NK-92 treated with Interleukin-12 subunit alpha and Interleukin-12 subunit beta, amount 100 ng/mL, for 24 hours (cell line): ENCODE measurements at places on chromosomes 2 and 18.

- peak; percentile 13 for DNase-seq
These were observed 10.3 kb upstream of the CHST10 start for GRCh38 chr2:100427627-100428258.

DNA sequence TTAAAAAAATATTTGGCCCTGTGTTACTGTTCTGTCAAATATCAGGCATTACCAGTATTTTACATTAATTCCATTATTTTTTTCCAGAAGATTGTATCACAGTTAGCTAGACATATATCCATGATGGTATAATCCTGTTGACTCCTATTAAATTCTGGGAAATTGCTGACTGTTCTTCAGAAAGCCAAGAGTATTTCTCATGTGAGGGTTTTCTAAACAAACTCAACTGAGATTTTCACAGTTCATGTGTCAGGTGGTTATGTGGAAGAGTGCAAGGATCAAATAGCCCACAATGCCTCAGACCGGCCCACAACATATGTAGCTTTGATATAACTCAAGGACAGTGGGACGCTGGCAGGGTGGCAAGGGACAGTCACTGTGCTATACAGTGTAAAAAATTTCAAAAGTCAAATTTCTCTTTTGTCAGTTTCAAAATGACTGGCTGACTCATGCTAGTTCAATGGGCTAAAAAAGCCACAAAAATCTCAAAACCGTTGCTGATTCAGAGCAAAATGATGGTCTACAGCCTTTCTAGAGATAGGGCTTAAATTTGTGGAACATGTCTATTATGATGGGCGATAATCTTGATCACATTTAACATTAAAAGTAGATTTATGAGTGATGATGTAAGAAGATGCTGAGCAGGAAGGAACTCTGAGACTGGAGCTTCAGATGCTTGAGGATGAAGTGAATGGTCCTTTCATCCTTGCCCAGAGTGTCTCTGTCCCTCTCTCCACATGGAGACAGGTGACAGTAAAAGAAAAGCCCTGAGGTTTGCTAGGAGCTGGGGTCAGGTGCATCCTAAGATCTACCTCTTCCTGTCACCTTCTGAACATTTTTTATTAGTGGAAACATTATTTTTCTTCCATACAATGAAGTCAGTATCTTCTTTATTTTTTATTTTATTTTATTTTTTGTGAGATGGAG, 175.8 kb upstream of the PIEZO2 start:
- DNase-seq, result no peak

DNA sequence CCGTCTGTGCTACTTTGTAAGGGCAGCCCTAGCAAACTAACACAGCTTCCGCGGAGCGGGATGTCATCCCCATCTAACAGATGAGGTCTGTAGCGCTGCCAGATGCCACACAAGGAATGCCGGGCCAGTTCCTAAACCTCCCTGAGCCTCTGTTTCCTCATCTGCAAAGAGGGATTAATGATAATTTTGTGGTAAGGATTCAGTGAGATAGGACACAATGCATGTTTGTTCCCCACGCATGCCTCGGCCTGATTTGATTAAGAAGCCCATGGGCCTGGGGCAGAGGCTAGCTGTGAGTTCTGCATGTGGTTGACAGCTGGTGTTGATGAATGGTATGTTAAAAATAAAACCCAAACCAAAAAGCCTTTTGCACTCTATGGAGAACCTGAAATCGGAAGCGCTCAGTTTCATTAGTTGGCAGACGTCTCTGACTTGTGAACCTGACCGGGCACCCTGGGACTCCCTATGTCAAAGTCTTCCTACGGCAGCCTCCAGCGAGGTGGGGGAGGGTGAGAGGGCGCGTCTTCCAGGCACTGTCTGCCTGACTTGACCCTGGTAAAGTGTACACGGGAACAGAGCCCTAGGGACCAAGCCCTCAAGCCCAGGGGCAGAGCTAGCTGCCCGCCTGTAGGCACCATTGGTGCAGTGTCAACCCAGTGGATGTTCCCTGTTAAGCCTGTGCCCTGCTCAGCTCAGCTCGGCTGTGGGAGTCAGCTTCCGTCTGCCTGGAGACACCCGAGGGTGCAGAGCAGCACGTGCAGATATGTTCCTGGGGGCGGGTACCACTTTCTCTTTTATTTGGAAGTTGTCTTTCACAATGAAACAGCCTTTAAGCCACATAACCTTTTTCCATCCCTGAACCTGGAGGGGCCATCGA, 14.8 kb upstream of the INHBB start:
- DNase-seq, result no peak

DNA sequence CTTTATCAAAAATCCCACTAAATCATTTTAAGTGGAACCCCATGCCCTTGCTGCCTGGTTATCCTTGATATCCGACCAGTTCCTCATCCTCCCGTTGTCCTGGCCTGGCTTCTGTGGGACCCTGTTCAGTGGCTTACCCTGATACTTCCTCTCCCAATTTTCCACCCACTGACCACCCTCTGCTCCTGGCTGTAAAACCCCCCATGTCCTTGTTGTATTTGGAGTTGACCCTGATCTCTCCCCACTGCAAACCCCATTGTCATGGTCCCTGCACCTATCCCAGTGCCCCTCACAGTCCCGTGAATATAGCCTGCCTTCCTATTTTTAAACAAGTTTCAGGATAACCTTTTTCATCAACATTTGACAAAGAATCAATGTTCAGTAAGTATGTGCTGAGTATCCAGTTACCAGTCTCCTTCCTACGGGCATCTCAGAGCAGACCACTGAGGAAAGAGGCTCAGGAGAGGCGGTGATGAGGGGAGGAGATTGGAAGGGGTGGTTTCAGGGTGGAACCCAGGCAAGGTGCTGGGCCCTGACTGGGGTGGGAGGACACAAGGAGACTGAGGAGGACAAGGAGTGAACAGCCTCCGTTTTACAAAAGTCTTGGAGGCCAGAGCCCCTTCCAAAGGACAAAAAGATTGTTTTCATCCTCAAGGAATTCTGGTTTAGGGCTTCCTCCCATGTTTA, 131.8 kb downstream of the PXDN start:
- DNase-seq, result no peak

DNA sequence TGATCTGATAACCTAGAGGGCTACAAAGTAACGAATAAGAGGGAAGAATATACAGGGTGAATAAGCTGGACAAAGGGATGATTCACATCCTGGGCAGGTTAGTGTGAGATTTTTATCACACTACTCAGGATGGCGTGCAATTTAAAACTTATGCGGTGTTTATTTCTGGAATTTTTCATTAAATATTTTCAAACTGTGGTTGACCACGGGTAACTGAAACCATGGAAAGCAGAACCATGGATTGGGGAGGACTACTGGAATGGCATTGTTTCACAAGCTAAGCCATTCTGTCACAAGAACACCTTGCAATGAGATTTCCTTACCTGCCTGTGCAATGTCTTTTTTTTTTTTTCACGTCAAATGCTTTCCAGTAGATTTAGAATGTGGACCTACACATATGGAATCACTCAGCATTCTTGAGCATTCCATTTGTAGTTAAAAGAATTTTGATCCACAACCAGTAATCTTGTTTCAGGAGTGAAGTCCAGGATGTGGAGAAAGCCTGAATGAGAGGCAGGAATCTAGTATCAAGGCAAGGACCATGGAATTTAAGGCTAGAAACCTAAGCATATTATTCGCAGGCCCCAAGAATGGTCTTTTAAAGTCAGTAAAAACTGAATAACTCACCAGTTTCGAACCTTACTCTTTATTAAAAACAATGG, 8.0 kb upstream of the CDK15 start:
- no peak for DNase-seq

DNA sequence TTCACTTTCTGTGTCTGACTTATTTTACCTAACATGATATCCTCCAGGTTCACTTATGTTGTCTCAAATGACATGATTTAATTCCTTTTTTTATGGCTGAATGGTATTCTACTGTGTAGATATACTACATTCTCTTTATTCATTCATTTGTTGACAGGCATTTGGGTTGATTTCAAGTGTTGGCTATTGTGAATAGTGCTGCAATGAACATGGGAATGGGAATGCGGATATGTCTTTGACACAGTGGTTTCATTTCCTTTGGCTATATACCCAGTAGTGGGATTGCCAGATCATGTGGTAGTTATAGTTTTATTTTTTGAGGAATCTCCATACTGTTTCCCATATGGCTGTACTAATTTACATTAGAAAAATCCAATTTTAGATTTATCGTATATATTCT, 195.4 kb upstream of the KLHL14 start:
- no peak for DNase-seq

GRCh38 chr18:63025251-63026090, 294.1 kb downstream of the BCL2 start:
- DNase-seq, result no peak

DNA sequence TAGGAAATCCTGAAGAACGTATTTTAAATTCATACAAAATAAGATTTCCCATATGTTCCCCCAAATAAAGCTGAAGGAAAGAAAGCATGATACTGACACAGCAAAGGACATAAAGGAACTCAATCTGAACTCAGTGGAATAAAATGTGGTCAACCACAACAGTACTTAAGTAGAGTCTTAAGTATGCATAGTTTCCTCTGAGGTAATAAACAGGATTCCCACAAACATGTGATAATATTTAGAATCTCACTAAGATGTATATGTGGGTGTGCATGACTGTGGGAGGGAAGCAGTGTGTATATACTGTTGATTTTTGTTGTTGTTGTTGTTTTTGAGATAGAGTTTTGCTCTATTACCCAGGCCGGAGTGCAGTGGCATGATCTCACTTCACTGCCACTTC, 69.3 kb downstream of the NOL10 start:
- no peak for DNase-seq

- no peak for DNase-seq
These were observed 63.2 kb downstream of the PRKCE start for GRCh38 chr2:45714679-45715078.

DNA sequence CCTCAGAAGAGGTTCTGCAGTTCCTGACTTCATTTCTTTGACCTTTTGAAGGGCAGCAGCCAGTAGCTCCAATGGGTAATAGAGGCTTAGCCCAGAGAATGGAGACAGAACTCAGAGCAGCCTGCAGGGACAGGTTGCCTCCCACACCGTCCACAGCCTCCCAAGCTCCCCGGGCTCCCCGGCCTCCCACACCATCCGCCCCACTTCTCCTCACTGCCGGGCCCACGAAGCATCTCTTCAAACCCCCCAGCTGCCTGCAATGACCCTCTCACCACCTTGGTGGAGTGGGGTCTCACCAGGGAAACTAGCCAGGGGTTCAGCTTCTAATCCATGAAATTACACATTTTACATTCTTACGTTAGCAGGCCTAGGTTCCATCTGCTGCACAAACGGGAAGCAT, 652.0 kb upstream of the SALL3 start:
- DNase-seq, result no peak

DNA sequence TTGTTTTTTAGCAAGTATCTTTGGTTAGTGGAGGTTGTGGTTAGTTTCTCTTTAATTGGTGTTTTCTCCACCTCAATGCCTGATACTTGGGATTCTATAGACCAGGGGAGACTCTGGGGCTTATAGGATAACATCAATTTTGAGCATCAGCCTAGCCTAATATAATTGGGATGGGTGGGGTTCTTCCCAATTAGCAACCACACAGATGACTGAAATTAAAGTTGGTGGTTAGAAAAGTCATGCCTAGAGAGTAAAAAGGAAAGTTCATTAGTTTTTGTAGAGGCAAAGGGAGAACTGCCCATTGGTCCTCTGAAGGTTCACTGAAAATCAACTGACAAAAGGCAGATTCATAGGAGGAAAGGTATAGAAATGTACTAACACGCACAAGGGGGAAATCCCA, 843.3 kb downstream of the TSN start:
- DNase-seq, result no peak

GRCh38 chr2:241584436-241584835, 25.9 kb downstream of the BOK start:
- no peak for DNase-seq

DNA sequence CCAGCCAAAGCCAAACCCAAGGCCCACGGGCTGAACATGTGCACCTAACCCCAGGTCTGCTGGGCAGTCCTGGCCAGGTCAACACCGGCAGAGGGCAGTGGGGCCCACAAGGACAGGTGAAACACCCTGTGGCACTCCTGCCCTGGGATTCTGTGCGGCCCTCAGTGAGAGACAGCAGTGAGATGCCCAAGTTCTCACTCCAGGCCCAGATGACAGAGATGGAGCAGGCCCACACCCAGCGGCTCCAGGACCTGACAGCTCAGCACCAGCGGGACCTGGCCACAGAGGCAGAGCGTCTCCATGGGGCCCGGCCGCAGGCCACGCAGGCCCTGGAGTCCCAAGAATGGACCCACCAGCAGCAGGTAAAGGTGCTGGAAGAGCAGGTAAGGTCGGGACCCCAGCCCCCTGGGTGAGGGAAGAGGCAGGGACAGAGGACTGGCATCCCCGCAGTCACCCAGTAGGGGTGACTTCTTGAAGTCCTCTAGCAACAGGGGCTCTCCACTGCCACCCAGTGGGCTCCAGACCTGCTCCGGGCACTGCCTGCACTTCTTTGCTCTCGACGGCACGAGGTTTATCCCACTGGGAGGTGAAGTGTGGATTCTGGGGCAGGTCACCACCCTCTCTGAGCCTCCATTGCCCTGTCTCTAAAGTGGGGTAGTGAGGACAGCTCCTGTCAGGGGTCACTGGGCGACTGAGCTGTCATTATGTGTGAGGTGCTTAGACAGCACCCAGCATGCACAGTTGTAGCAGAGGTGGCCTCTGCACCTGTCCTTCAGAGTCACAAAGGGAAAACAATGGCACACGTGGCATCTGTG, 8.8 kb upstream of the SNED1 start:
- DNase-seq, result no peak

DNA sequence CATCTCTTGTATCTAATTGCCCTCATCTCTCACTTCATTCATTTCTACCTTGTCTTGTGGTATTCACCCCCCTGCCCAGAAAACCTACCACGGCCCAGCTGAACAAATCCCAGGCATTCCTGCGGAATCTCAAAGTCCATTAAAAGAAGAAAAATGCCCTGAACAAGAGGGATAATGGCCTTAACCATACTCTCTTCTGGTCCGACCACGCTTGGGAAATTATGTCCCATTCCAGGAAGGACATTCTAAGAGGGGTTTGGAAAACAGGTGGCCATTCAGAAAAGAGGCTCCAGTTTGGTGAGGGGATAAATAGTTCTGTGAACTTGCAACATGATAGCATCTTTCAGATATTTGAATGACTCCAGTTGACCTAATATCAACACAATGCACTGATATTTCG, 349.9 kb upstream of the ZNF521 start:
- DNase-seq, result no peak
